ENCODE measurements at places on chromosomes 6 and 20. TPM values are rescaled to one million over a fixed set of nuclear protein-coding genes. Genes with fewer than 3 reads are reported as not detected.

GRCh38 chr20:40282541-40282940, 406.5 kb downstream of the MAFB start:
- DNase-seq, result no peak

DNA sequence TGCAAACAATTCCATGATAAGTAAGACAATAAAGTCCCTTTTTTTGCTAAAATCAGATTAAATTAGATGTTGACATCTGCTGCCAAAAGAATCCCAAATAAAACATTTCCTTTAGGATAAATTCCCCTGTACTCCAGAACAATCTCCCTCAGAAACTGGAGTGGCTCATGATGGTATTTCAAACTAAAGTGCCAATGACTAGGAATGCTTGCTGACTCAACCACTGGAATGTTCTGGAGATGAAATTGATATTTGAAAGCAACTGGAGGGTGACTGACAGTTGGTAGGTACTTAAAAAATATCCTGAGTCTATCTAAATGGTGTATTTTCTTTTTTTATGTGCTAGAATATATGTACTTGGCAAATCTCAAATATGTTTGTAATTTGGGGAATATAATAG, 350.1 kb upstream of the TSHZ2 start:
- DNase-seq, result no peak

- no peak for DNase-seq
These were observed 67.9 kb downstream of the LIN28B start for GRCh38 chr6:105024803-105025202.

DNA sequence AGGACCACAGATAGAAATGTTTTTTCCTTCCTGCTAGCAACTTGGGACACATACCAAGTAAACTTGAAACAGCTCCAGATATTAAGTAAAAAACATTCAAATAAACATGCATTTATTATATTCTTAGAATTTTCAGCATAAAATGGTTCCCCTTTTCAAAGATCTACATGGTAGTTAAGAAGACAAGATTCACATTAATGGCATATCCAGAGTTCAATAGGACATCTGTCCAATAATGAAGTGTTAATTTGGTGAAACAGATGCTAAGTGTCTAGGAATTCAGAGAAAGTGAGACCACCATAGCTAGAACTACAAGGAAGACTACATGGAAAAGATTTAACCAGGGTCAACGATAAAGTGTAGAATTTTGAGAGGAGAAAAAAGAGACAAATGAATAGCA, 184.9 kb downstream of the COL12A1 start:
- no peak for DNase-seq

DNA sequence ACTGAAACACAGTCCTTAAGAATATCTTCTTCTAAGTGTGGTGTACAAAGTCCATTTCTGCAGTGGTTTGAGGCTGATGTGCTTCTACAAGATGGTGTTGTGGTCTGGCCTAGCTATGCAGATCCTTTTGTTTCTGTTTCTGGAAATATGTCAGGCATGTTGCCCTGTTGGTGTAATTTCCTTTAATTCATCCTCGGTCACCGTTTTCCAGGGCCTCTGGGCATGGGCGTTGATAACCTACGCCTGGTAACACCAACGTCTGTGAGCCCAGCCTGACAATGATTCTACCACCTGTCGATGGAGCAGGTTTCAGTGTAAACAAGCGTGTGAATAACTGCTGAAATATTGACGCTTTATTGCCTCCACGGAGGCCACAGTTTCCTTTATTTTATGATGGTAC, 33.3 kb upstream of the AFDN start:
- DNase-seq, result no peak

GRCh38 chr6:44606976-44607375, 219.5 kb downstream of the CDC5L start:
- no peak for DNase-seq

DNA sequence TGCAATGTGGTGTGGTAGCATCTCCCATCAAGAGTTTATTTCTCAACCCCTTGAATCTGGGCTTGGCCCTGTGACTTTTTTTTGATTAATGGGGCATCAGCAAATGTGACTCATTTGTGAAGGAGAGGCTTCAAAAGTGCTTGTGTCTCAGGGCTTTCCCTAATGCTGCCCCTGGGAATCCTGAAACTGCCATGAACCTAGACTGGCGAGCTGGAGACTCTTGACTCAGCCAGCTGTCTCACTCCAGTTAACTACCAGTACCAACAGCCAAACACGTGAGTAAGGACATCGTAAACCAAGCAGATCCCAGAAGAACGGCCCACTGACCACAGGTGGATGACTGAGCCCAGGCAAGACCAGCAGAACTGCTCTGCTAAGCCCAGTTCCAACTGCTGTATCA, 72.8 kb upstream of the ADTRP start:
- no peak for DNase-seq

DNA sequence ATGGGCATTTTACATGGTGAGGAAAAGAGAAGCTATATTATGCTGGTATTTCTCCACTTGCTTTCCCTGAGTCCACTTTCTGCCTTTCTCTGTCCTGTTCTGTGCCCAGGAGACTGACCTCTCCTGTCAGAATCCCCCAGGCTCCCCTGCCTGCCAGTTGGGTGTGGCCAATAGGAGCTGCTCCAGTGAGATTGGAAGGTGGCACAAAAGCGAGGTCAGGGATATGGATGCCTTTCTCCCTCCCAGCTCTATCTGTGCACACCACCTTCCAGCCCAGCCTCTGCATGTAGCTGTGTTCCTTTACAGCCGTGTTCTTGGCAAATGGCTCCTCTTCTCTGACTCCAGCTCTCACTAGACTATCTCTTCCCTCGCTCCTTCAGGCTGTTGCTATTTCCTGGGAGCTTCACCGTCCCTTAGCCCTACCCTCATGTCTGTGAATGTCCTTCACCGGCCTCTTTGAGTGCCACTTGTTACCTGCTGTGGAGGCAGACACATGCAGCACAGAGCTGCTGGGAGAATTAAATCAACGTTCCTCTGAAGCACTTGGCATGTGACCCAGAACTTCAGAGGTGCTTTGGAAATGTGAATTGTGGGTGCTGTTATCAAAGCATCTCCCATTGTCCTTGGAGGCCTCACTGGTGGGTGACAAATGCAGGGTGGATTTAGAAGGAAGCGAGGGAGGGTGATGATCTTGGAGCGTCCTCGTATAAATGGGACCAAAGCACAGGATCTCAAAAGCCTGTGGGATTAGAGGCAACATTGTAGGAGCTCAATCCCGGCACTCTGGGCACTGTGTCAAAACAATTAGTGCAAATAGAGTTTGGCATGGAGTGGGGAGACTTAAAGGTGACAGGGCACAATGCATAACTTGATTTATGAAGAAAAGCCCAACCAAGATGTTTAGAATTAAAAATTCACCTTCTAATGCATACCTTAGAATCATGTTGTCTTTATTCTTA, 28.9 kb upstream of the RALGAPA2 start:
- DNase-seq, result no peak

TMEM244 gene
- 0.54 TPM for total RNA-seq

TUBB2B gene
- 0.41 TPM for total RNA-seq

TIAM2 gene
- total RNA-seq, result 5.6 TPM

ATP9A gene
- 0.58 TPM for total RNA-seq

KCNB1 gene
- not detected for total RNA-seq

AFDN gene
- total RNA-seq, result 14.1 TPM

Measured in activated CD8-positive, alpha-beta T cell treated with anti-CD3 and anti-CD28 coated beads for 36 hours (primary cell).